ENCODE measurements at places on chromosomes 7 and 10. TPM values are rescaled to one million over a fixed set of nuclear protein-coding genes. Genes with fewer than 3 reads are reported as not detected.

The SORCS3 gene
- total RNA-seq: 3.9 TPM

The AMZ1 gene
- 0.39 TPM for total RNA-seq

The C1GALT1 gene
- 22.6 TPM for total RNA-seq

- no peak overlapping the region for H3K4me3 ChIP-seq
- no peak for DNase-seq
- no peaks in the 10 kb centered on the region for H3K36me3 ChIP-seq
- H3K4me1 ChIP-seq: no peaks in the 10 kb centered on the region
- no peak overlapping the region for H3K27ac ChIP-seq
- no peaks in the 10 kb centered on the region for H3K27me3 ChIP-seq
Observed at GRCh38 chr7:24836084-24836483, 78.8 kb upstream of the GSDME start.

GRCh38 chr10:73097305-73097670 lies 622 bp upstream of the P4HA1 start:
- H3K36me3 ChIP-seq: peaks cover 11% of the 10 kb centered on the region
- H3K27ac ChIP-seq: peak overlapping the region; percentile 99
- peak overlapping the region; percentile 93 for H3K4me3 ChIP-seq
- peaks cover 24% of the 10 kb centered on the region for H3K4me1 ChIP-seq
- no peak for DNase-seq

DNA sequence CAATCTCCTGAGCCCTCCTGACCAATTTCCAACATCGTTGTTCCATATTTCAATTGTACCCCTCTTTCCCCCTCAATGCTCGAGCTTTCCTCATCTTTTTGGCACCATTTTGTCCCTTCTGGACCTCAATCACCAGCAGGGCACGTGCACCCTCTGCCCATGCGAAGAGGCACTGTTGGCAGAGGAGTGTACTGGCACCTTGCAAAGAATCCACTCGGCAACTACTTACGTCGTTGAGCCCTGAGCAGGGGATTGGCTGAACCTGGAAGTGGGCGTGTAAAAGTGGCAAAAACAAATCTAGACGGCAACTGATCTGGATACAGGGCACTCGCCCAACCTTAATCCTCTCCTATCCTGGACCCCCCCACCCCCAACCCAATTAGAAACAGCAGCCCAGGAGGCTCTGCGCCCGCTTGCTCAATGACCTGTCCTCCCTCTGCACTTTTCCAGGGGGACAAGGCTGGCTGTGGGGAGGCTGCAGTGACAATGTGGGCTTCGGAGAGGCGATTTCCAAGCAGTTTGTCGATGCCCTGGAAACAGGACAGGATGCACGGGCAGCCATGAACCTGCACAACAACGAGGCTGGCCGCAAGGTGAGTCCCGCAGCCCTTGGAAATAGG lies 18.8 kb downstream of the WNT8B start:
- no peak overlapping the region for H3K27ac ChIP-seq
- peaks cover 38% of the 10 kb centered on the region for H3K27me3 ChIP-seq
- H3K4me3 ChIP-seq: peak overlapping the region; percentile 55
- peak; percentile 79 for DNase-seq

- no peaks in the 10 kb centered on the region for H3K27me3 ChIP-seq
- H3K36me3 ChIP-seq: no peaks in the 10 kb centered on the region
- no peak overlapping the region for H3K4me3 ChIP-seq
- no peak overlapping the region for H3K27ac ChIP-seq
- no peak for DNase-seq
- no peaks in the 10 kb centered on the region for H3K4me1 ChIP-seq
Observed at GRCh38 chr7:135782377-135782776, 33.8 kb upstream of the FAM180A start.

- no peaks in the 10 kb centered on the region for H3K36me3 ChIP-seq
- no peaks in the 10 kb centered on the region for H3K27me3 ChIP-seq
- DNase-seq: no peak
- no peak overlapping the region for H3K27ac ChIP-seq
- H3K4me1 ChIP-seq: no peaks in the 10 kb centered on the region
Observed at GRCh38 chr7:23394488-23395171, 75.7 kb downstream of the IGF2BP3 start.

- no peaks in the 10 kb centered on the region for H3K4me1 ChIP-seq
- no peak overlapping the region for H3K4me3 ChIP-seq
- no peaks in the 10 kb centered on the region for H3K27me3 ChIP-seq
Observed at GRCh38 chr10:1292611-1293031, 236.4 kb downstream of the WDR37 start.

DNA sequence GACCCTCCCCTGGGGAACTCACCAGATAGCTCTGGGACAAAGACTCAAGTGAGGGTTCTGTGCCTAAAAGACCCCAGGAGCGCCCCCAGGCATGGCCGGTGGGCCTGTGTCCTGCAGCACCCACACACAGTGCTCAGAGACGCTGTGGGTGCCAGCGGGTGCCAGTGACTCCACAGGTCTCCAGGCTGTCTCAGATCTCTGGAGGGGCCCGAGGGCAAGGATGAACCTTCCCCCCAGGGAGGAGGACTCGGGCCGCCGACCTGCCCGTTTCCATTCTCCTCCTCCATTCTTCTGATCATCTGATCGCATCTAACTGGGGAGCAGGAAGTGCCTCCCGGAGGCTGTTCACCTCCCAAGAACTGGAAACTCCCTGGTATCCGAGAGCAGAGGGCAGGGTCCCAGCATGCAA lies 980 bp downstream of the ADAM8 start:
- H3K36me3 ChIP-seq: no peaks in the 10 kb centered on the region
- H3K27me3 ChIP-seq: no peaks in the 10 kb centered on the region
- DNase-seq: no peak
- H3K27ac ChIP-seq: no peak overlapping the region
- peak overlapping the region; percentile 31 for H3K4me3 ChIP-seq
